ENCODE measurements at places on chromosomes 6 and 20. TPM values are rescaled to one million over a fixed set of nuclear protein-coding genes. Genes with fewer than 3 reads are reported as not detected.

Gene CEP43
- total RNA-seq: 37.8 TPM

Gene CDH4
- 0.42 TPM for total RNA-seq

Gene METTL24
- total RNA-seq: 19.2 TPM

Gene CALHM5
- total RNA-seq: 8.6 TPM

Gene SLC4A11
- total RNA-seq: 0.37 TPM

Gene CALHM6
- total RNA-seq: 9.5 TPM

Gene CYP39A1
- total RNA-seq: 13.3 TPM

Gene C6orf58
- total RNA-seq: not detected

Gene FGD2
- 12.8 TPM for total RNA-seq

Measured in urinary bladder (tissue), 4 donors.